ENCODE measurements at places on chromosomes 1 and 21.

GRCh38 chr1:67888216-67889106 lies 55.2 kb upstream of the GNG12 start:
- no peak for DNase-seq

DNA sequence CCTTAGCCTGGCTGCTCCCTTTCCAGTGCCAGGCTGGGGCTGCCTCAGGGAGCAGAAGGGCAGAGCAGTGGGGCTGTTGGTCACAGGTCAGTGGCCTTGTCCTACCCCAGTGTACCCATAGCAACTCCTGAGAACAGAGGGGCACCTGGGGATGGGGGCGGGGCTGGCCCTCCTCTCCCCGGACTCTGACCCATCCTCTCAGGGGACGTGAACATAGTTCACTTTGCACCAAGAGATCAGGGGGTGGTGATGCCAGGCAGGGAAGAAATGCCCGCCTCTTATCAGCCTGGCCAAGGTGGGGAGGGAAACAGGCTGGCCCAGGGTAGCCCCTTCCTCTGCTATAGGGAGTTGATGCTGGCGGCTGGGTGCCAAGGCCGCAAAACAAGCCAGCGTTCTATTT lies 4.9 kb downstream of the ETNK2 start:
- DNase-seq: no peak

GRCh38 chr1:208235982-208236761 lies 8.0 kb downstream of the PLXNA2 start:
- peak; percentile 40 for DNase-seq

DNA sequence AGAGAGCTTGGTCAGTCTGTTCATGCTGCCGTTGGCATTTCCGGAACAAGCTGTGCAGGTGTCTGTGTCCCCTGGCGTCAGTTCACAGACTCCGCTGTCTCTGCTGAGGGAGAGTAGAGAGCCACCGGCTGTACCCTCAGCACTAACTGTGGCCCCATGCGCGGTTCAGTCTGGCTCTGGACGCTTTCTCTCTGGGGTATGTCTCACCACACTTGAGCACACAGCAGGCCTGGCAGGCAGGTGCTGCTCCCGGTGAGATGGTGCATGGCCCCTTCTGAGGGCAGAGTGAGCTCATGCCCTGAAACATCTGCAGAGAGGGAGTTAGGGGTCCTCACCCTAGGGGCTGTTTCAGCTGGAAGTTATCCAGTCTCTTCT lies 60.0 kb upstream of the TLR5 start:
- no peak for DNase-seq

DNA sequence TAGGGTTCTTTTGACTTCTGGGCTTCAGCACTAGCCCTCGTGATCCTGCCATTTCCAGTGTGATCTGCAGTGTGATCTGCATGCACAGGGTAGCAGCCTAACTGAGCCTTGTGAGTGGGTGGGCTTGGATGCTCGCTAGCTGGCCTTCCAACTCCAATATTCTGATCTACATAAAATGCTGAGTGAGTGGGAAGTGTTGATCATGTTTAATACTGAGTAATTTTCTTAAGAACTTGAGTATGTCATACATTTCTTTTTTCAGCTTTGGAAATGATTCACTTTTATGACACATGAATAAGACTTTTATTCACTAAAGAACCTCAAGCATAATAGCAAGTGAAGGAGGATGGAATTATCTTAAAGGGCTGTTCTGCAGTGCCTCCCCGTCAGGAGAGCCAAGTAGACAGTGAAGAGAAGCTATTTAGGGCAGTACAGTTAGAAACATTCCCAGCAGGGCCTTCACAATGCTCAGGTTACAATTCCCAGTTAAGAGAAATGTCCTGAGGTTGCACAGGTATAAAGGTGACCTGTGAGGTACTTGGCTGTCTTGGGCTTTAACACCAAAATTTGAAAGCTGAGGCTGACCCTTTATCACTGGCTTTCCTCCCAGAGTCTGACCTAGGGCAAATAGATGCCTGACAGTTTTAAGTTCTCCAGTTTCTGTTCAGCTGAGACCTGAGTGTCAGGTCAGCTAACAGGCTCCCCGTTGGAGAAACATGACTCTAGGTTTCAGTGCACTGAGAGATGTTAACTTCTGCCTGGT lies 29.1 kb upstream of the LRRC8C start:
- no peak for DNase-seq

DNA sequence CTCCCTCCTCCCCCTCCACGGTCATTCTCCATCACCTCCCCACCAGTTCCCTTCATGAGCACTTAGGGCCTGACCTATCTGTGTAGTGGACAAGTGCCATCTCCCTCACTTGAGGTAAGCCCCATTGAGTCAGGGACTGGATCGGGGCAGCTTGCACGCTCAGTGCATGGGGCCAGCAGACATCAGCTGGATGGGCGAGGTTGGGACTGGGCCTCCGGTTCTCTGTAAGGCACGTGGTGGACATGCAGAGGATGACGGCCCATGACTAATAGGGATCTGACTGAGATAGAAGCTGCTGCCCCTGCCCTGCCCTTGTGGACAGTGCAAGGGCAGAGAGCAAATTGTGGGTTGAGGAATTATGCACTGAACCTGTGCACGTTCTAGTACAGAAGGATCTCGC lies 120.4 kb upstream of the C1orf174 start:
- DNase-seq: no peak

DNA sequence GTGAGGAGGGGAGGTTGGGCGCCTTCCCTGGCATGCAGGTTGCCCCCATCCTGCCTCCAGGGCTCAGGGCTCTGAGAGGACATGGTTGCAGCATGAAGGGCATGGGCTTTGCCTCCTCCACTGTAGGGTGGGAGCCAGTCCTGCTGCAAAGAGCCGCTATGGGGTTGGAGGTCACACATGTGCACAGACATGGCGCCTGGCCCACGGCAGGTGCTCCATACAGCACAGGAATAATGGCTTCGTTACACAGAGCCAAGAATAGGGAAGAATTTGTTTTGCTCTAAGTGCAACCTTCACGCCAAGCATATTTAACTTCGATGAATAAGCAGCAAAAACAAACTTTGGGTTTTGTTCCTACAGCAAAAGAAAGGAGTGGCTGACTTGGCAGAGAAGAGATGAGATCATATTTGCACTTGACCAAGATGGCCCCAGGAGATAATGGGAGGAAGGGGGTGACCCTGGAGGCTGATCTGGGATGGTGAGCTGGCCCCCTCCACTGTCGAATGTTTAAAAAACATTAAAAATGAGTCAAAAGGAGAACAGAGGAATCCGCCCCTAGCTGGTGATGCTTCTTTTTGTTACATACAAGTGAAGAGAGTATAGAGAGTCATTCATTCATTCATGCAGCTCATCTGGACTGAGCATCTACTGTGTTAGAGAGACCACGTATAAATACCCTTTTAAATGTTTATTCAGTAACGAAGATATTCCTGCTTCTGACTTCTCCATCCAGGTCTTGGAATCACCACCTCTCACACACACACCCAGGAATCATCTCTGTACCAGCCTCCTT lies 12.4 kb upstream of the C2CD2 start:
- DNase-seq: no peak

- DNase-seq: no peak
Measured at GRCh38 chr1:115330480-115331013, 7.5 kb downstream of the NGF start.

GRCh38 chr1:52368383-52369172 lies 2.6 kb upstream of the CC2D1B start:
- peak; percentile 74 for DNase-seq

DNA sequence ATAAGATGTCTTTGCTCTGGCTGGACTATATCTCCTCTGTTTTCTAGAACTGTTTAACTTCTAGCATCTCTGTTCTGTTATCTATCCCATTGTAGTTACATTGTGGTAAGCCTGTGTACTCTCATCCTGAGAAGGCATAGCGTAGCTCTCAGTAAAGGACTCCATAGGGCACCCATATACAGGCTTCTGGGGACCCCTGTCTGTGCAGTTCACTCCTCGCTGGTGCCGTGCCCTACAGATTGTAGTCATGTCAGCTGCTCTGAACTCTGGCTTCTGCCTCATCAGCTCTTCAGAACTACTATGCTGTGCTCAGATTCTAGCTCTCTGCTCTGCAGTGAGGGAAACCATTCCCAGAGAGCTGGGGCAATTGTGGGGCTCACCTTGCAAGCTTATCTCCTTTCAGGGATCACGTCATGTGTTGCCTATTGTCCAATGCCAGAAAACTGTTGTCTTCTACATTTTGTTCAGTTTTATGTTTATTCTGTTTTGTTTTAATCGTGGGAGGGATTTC lies 181.3 kb upstream of the USP24 start:
- DNase-seq: no peak

- DNase-seq: no peak
Measured at GRCh38 chr1:177243773-177244172, 73.0 kb downstream of the BRINP2 start.

- no peak for DNase-seq
Measured at GRCh38 chr1:194755241-194755994, 1569.0 kb upstream of the B3GALT2 start.

DNA sequence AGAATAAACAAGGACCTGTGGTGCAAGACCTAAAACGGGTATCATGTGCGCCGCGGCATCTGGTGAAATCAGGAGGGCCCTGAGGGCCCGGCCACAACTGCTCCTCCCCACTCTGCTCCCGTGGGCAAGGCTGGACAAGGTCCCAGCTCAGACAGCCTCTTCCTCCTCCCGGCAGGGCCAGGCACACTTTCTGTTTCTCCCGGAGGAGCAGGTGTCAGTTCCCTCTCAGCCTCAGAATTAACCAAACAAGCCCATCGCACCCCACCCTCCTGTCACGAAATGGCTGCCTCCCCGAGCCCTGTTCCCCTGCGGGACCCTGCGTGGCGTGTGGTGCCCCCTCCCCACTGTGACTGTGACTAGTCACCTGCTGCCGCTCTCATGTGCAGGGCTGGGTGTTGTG lies 15.2 kb downstream of the PTTG1IP start:
- no peak for DNase-seq

GRCh38 chr1:16116002-16116401 lies 39.9 kb downstream of the EPHA2 start:
- no peak for DNase-seq

DNA sequence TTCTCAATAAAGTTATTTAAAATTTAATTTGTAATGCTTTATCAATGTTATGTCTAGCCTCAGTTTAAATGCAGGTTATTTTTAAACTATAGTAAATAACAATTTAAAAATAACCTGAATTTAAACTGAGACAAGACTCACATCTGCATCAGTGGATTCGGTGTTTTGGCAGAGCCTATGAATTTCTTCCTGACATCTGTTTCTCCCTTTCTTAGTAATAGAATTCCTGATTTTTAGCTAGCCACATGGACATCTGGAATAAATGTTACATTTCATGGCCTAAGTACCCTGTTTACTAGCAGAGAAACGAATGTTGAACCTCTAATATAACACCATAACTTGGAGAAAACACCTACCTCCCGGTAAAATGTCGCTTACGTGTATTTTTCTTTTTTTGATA lies 1141.6 kb upstream of the ADGRL2 start:
- no peak for DNase-seq

DNA sequence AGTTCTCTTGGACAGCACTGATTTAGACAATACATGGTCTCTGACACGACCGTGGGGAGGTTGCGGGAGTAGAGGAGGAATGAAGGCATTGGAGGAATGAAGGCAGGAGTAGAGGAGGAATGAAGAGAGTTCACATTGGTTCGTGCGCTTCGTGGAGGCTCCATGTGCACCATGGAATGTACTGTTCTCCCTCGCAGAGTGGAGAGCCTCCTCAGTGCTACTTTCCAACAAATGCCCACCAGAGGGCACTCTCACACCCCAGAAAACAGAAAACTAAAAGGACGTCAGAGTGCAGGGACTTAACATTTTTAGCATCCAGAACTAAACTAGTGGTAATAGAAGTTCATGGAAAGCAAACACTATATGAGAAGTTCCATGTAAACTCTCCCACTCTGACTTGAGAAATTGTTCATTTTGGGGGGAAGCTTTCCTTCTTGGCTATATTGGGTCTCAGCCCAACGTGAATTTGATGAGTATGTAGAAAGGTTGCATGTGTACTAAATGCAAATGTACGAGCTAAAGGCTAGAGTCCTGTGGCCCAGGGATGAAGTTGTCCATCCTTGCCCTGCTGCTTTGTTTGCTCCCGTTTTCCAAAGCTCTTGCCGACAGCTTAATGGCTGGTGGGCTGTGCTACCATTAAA lies 211.6 kb downstream of the LMX1A start:
- DNase-seq: peak; percentile 62
